ENCODE measurements at places on chromosomes 4 and X.

GRCh38 chr4:137968956-137969678 is 273.0 kb downstream of the SLC7A11 start:
- DNase-seq: peak; percentile 29

- peak; percentile 47 for DNase-seq
Measured at GRCh38 chrX:38798956-38799355, 2.3 kb upstream of the MID1IP1 start.

GRCh38 chr4:25788703-25789238 is 74.0 kb downstream of the SEL1L3 start:
- no peak for DNase-seq

GRCh38 chr4:168765322-168765721 is 244.7 kb downstream of the CBR4 start:
- DNase-seq: no peak

DNA sequence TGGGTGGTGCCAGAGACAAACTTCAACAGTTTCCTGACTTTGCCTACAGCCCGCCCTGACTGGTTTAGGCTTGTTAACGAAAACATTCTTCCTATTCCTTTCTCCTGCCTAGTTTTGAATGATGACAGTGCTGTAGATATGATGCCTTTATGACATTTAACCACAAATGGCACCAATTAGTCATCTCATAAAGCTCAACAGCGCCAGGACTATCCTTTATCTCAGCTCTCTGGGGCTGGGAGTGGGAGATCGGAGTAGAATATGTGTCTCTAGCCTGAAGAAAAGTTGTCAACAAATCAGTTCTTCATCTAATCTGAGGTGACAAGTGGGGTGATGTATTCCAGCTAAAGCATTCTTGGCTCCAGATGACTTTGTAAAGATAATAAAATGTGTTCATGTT is 64.6 kb upstream of the SH3RF1 start:
- peak; percentile 16 for DNase-seq

DNA sequence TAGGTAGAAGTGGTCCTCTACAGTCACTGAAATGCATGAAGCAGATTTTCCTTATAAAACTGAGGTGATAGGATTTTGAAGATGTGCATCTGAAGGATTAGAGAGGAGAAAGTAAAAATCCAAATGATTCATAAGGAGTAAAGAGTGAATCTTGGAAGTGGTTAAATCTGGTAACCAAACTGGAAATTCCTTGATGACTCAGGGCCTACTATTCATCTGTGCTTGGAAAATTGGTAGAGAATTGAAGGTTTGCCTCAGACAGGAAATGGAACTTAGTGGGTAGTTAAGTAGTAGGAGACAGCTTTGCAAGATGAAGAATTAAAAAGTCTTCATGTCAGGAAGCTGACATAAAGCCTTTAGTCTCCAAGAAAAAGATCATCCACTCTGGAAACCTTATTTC is 368.9 kb upstream of the CTSO start:
- DNase-seq: peak; percentile 80

- no peak for DNase-seq
Measured at GRCh38 chr4:115228851-115229250, 115.4 kb upstream of the NDST4 start.

GRCh38 chr4:146674829-146675570 is 36.3 kb downstream of the POU4F2 start:
- DNase-seq: no peak

- no peak for DNase-seq
Measured at GRCh38 chr4:100842856-100843255, 325.0 kb upstream of the EMCN start.

- no peak for DNase-seq
Measured at GRCh38 chr4:3869174-3869572, 103.0 kb downstream of the ADRA2C start.

- DNase-seq: peak; percentile 8
Measured at GRCh38 chr4:114393295-114394038, 205.1 kb upstream of the UGT8 start.

DNA sequence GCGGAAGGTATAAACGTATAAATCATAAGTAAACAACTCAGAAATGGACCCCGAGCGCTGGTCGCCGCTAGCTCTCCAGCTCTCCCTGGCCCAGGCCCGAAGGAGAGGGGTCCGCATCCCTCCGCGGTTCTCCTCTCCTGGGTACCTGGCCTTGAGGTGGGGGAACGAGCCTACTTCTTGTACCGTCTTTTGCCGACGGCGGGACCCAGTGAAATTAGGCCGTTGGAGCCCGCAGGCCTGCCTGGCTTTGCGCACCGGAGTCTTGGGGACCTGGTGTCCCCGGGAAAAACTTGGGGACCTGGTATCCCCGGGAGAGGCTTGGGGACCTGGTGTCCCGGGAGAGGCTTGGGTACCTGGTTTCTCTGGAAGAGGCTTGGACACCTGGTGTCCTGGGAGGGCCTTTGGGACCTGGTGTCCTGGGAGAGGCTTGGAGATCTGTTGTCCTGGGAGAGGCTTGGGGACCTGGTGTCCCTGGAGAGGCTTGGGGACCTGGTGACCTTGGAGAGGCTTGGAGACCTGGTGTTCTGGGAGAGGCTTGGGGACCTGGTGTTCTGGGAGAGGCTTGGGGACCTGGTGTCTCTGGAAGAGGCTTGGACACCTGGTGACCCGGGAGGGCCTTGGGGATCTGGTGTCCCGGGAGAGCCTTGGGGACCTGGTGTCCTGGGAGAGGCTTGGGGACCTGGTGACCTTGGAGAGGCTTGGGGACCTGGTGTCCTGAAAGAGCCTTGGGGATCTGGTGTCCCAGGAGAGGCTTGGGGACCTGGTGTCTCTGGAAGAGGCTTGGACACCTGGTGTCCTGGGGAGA is 12.0 kb downstream of the SHOX start:
- DNase-seq: no peak

GRCh38 chr4:177302371-177303100 is 7.1 kb upstream of the NEIL3 start:
- peak; percentile 25 for DNase-seq

- DNase-seq: no peak
Measured at GRCh38 chrX:96838537-96838936, 45.2 kb upstream of the RPA4 start.

- DNase-seq: no peak
Measured at GRCh38 chrX:72027914-72028307, 103.8 kb downstream of the RTL5 start.

DNA sequence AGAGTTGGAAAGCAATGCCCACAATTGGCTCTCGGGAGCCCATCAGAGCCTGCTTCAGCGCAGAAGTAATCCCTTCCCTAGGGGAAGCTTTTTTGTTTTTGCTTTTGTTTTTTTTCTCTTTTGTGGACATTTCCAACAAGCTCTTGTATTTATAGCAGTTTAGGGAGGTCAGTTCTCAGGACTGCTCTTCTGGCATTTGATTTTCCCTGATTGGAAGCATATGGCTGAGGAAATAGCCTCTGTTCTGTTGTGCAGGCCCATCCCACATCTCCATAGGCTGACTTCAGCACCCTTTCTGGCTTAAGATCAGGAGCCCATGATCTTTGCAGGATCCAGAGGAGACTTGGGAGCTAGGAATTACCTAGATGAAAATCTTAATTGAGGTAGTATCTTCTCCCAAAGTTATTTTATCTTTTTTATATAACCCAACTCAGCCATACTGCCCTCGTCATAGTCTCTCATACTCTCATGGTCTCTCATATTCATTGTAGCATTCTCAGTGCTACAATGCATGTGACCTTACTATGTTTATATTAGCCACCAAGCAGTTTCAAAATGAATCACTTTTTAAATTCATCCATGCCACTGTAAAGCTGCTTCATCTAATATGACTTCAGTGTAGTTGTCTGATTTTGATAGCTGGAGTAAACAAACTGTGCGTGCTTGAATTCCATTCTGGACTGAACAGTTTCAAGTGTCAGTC is 16.7 kb downstream of the PAGE4 start:
- no peak for DNase-seq

- no peak for DNase-seq
Measured at GRCh38 chr4:110778521-110778920, 155.6 kb upstream of the PITX2 start.

GRCh38 chr4:85393201-85393600 is 81.7 kb upstream of the ARHGAP24 start:
- no peak for DNase-seq

DNA sequence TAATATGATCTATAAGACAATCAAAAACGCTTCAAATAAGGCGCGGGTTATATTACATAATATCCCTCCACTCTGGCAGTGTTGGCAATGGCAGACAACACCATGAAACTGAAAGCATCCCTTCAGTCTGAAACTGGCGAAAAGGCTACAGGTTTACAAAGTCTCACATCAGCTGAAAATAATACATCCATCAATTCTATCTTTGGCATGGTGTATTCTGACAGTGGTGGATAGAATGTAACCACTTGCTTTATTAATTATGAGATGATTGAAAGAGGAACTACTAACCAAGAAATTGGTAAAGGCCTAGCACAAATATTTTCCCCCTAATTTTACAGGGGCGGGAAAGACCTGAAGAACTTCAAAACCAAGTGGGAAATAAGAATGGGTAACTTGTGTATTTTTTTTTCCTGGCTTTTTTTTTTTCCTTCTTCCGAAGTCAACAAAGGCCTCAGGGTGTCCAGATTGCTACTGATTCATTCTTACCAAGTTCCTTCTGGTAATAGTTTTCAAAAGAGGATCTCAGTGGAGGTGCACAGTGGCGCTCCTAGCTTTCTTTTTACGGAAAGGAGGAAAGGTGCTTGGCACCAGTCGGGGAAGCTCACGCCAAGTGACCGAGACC is 728 bp downstream of the UBA6 start:
- DNase-seq: peak; percentile 16

GRCh38 chr4:181748581-181748980 is 494.6 kb upstream of the TENM3 start:
- no peak for DNase-seq

GRCh38 chr4:42398171-42398870 is 1.0 kb downstream of the SHISA3 start:
- peak; percentile 42 for DNase-seq

GRCh38 chrX:134883137-134883700 is 107.6 kb upstream of the SMIM10 start:
- no peak for DNase-seq

DNA sequence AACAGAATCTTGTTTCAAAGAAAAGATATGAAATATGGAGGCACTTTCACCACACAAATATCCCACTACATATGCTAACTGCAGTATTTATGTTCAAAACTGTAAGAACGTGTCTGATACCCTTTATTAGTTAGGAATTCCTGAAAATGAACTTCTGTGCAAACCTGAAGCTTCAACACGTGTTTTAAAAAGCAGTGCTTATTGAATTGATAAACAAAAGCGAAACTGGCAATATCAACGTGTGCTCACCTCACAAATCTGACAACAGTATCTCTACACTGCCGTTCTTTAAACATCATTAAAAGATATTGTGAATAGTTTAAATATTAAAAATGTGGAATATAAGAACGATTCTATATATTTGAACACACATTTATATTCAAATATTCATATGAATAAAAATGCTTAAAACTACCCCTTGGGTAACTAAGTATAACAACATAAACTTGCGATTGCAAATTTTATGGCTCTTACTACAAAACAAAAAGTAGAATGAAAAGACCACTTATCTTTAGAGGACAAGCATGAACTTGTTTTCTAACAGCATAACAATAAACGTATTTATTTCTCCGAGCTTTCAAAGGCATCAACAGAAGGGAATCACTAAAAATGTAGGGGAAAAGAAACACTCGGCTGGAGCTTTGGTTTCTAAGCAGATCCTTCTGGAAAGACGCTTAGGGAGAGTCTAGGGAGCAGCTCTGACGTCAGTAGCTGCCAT is at the start of gene LRP2BP:
TSS of gene LRP2BP (minus strand) at position 687 of the 718 bp plus-strand sequence. CDS start 17,738 bp downstream, outside the sequence.
- no peak for DNase-seq

DNA sequence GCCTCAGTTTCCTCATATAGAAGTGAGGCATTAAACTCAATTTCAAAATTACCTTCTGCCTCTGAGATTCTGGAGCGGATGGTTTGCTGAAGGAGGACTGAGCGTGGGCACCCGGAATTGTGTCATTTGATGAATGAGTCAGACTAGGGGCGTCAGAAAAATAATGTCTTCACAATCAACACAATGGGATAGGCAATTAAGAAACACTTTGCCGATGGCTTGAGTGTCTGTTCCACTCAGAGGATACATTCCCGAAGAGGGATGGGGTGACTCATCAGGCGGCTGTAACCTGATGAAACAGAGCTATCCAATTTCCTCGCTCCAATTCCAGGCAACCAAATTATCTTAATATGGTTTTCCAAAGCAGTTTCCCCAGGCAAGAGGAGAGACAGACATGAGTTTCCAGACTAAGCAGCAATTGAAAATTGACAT is 1.2 kb upstream of the CHRNA9 start:
- DNase-seq: peak; percentile 80

DNA sequence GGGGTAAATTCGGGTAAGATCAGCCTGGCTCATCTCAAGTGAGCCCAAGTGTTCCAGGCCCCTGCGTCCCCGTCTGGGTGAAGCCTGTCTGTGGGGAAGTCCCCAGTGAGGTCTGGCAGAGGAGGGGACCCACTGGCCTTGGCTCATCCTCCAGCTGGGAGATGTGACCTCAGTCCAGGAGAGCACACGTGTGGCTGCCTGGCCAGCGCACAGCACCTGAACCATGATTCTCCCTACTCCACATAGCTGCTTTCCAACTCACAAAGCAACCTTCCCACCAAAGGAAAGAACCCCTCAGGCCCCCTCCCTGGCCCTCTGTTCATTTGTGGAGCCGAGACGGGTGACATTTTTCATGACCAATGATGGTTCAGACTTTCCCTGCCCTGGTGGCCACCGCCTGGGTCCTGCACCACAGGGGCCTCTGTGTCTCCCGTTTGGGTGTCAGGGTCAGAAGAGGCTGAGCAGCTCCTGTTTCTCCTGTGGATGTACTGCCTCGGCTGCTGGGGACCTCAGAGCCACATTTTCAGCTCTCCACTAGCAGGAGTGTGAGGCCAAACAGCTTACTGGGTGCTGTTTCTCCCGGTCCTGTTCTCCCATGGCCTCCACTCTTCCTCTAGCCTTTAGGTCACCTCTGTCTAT is 111.4 kb downstream of the CPZ start:
- no peak for DNase-seq

GRCh38 chr4:121146530-121146929 is 17.6 kb downstream of the TNIP3 start:
- DNase-seq: peak; percentile 67

DNA sequence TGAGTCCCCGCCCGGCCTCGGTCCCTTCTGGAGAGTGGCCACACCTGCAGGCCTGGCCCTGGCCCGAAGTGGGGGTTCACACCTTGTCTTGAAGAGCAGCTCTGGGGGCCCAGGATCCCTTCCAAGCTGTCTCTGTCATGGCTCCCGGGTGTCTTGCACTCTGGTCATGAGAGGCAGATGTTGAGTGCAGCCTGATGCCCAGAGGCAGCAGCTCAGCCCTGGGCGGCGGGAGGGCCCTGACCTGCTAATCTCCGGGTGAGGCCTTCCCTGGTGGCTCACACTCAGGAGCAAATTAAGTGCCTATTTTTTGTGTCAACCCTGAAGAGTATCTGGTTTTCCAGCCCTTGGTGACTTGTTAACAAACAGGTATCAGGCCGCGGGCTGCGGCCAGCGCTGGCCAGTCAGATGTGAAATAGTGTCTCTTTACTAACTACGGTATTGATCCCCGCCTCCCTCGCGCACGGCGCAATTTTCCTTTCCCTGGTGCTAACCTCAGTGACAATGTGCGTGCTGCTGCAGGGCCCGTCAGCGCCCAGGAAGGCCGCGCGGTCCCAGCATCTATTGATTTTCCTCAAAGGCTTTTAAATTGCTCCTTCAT is 24.2 kb downstream of the NKX1-1 start:
- DNase-seq: no peak
